Stimulated activated CD8-positive, alpha-beta memory T cell treated with anti-CD3 and anti-CD28 coated beads, Interleukin-7, amount 100 ng/mL, for 1 hour (primary cell): ENCODE measurements at places on chromosomes 3 and 15.

- DNase-seq: no peak
Observed at GRCh38 chr3:194279101-194279500, 72.0 kb downstream of the CPN2 start.

DNA sequence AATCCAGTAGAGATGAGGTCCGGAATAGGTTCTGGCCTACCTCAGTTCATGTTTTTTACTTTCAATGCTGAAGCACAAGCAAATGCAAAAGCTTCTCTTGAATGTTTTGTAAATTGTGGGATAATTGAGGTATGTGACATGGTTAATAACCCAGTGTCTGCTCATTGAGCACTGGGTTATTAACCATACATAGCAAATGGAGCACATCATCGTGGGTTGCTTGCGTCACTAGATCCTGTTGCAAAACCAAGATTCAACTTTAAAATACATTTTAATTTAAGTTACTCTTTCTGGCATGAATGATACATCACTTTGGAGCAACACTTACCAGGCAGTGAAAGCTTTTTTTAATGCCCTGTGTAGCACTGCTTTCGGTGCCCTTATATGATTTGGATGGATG lies 165.6 kb downstream of the IGF1R start:
- no peak for DNase-seq

- peak; percentile 28 for DNase-seq
Observed at GRCh38 chr3:195907934-195908693, at the start of gene TNK2. TNK2 (minus strand) TSS chr3:195908551; CDS start chr3:195888588, 19,963 bp downstream.

- DNase-seq: no peak
Observed at GRCh38 chr3:29176501-29176900, 104.4 kb upstream of the RBMS3 start.

GRCh38 chr3:134312072-134312872 lies 61.6 kb upstream of the RYK start:
- DNase-seq: no peak
